ENCODE measurements at places on chromosomes 6 and 20. TPM values are rescaled to one million over a fixed set of nuclear protein-coding genes. Genes with fewer than 3 reads are reported as not detected.

The RBPJL gene
- not detected for total RNA-seq

DNA sequence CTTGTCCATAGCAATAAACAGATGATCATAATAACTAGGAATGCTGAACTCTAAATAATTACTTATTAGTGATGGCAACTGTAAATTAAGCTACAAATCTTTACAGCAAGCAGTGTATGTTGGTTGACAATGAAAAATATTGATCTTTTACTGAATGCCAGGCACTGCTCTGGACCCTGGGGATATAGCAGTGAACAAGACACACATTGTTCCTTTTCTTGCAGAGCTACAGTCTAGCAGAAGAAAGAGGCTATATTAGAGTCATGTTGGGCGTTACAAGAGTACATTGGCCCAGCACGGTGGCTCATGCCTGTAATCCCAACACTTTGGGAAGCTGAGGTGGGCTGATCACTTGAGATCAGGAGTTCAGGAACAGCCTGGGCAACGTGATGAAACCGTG is 11.5 kb downstream of the PXT1 start:
- no peak for DNase-seq
- no peaks in the 10 kb centered on the region for H3K36me3 ChIP-seq
- H3K27ac ChIP-seq, result no peak overlapping the region

DNA sequence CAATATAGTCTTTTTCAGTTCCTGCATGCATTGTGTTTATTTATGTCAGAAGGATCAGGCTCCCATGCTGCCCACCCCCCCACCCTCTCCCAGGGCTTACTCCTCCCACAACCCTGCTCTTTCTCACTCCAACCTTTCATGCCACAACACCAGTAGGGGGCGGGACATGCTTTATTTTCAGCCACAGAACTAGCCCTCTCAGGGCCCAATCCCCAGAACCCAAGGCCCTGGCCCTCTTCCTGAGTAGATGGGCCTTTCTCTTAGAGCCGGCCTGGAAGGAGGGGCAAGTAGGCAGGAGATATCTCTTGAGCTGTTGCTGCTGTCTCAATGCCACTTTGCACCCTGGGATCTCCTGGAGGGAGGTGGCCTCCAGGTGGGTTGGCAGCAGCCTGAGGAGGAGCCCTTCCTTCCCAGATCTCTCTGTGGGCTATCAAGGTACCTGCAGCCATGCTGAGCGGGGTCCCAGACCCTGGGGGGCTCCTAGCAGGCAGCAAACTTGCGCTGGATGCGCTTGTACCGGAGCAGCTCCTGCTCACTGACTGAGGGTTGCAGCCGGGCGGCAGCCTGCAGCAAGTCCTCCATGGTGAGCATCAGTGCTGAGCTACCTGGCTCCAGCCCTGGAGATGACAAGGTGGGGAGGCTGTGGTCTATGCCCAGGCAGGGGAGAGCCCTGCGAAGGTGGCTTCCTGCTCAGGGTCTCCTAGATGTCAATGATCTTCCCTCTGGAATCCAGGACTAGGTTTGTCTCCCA is 3.5 kb downstream of the GNMT start:
- no peak for DNase-seq
- H3K36me3 ChIP-seq, result peaks cover 24% of the 10 kb centered on the region

DNA sequence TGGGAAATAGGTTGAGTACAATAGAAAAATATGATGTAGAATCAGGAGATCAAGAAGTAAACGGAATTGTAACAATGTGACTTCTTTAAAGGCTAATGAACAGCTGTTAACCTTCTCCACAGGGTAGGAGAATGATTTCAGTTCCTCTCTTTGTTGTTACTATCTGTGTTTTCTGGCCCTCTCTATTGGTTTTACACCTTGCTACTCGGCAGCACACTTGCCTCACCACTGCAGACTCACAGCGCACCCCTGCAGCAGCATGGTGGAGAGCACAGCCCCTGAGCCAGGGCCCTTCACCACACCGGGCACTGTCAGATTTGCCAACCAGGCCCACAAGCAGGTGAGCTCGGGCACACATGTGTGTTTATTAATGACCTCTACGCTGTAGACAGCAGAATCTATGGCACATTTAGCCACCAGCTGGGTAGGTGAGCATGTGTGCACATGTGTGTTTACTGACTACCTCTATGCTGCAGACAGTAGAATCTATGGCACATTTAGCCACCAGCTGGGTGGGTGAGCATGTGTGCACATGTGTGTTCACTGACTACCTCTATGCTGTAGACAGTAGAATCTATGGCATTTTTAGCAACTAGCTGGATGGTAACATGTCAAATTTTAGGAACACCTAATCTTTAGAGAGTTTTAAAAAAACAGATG is 16.8 kb downstream of the SFT2D1 start:
- peaks cover 8% of the 10 kb centered on the region for H3K4me1 ChIP-seq
- H3K27me3 ChIP-seq, result no peaks in the 10 kb centered on the region
- peaks cover 10% of the 10 kb centered on the region for H3K36me3 ChIP-seq
- no peak overlapping the region for H3K4me3 ChIP-seq

GRCh38 chr6:46203391-46204177 is 32.8 kb upstream of the ENPP5 start:
- DNase-seq, result no peak
- no peaks in the 10 kb centered on the region for H3K36me3 ChIP-seq
- no peak overlapping the region for H3K27ac ChIP-seq
- no peaks in the 10 kb centered on the region for H3K4me1 ChIP-seq
- no peaks in the 10 kb centered on the region for H3K27me3 ChIP-seq

- H3K27ac ChIP-seq, result no peak overlapping the region
- H3K4me3 ChIP-seq, result no peak overlapping the region
- no peak for DNase-seq
Observed at GRCh38 chr6:137277971-137278637, 58.9 kb upstream of the IFNGR1 start.
